Non-pigmented ciliary epithelial cell (primary cell): ENCODE measurements at places on chromosomes 12 and 14.

DNA sequence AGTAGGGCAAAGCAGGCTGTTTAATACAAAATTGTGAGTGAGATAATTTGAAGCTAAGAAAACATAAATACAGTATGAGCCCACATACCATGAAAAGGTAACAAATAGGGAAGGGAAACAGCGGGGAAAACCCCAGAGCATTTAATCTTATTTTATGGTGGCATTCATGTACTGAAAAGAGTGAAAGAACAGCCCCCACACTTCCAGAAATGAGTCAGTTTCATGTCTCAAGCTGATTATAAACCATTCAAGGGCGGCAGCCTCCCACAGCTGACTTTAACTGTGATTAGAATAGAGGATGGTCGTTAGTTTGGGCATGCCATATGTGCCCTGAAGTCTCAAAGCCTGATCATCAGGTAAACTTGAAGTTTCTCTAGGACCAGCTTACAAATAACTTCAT, 64.5 kb downstream of the FOXG1 start:
- DNase-seq: no peak

DNA sequence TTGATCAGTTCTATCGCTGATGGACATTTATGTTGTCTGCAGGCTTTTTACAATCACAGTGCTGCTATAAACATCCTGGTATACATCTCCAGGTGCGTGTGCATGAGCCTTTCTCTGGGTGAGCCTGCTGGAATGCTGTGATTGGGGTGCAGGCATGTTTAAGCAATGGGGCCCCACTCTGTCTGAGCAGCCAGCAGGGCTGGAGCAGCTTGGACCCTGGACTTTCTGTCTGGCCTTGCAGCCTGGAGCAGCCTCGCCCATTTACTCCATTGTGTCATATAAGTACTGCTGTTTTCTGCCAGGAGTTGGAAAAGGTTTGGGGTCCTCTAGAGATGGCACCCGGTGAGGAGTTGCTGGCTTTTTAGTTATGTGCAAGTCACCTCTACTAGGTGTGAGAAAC, 199.0 kb downstream of the KIF26A start:
- DNase-seq: no peak

GRCh38 chr12:6069437-6070093, 54.9 kb downstream of the VWF start:
- peak; percentile 86 for DNase-seq

DNA sequence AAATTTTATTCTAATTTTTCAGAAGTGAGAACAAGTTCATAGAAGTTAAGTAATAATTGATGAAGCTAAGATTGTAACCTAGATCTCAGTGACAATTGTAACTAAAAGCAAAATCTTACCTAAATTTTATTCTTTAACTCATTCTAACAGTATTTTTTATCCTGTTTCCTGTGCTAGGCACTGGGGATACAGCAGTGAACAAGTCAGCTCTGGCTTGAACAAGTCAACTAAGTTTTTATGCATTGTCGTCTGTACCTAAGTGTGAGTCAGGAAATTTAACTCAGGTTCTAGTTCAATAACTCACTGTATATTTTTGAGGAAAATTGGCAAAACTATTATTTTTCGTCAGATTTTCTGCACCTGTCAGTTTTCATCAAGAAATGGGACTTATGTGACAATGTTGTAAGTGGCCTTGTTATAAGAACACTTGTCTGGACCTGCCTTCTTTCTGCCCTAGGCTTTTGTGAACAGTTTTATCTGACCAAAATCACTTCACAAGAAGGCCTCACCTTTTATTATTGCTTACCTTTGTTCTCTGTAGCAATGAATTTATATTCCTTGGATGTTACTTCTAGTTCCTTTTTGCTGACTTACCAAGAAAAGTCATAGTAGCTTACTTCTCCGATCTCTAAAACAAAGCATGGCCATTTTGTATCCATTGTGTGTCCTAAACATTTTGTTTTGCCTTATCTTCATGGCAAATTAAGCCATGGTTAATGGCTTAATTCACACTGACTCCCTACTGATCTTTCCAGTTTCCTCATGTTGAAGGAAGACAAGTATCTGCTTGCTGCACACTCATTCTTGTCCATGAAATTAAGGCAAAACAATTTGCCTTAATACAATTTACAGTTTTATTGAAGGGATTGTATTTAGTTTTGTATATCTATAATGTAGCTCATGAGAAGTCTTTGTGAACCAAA, 2.7 kb downstream of the TMTC3 start:
- no peak for DNase-seq

DNA sequence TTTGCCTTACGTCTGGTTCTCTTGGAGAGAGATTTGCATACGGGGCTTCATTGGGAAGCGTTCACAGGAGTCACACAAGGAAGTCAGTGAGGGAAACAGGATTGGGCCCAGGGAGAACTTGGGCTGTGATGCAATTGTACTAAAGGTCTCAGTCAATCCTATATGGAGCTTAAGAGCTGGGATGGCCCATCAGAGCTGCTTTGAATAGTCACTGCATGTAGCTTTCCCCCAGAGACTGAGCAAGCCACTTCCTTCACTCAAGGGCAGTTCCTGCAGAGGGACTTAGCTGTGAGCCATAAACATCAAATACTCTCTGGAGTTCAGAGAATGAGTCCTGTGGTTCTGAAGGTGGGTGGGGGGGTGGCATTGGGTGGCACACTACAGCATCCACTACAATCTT, 605.4 kb downstream of the MED13L start:
- no peak for DNase-seq

- peak; percentile 72 for DNase-seq
These were observed at the start of gene LRP6 for GRCh38 chr12:12266873-12267741. Gene LRP6, minus strand, starts transcription at chr12:12267044. Its CDS starts 309 bp downstream, at chr12:12266735.

GRCh38 chr12:16562435-16562834, 43.5 kb downstream of the LMO3 start:
- DNase-seq: no peak

- no peak for DNase-seq
These were observed 26.8 kb downstream of the AMN start for GRCh38 chr14:102949062-102949800.

- no peak for DNase-seq
These were observed 67.2 kb downstream of the TESC start for GRCh38 chr12:117031843-117032592.

DNA sequence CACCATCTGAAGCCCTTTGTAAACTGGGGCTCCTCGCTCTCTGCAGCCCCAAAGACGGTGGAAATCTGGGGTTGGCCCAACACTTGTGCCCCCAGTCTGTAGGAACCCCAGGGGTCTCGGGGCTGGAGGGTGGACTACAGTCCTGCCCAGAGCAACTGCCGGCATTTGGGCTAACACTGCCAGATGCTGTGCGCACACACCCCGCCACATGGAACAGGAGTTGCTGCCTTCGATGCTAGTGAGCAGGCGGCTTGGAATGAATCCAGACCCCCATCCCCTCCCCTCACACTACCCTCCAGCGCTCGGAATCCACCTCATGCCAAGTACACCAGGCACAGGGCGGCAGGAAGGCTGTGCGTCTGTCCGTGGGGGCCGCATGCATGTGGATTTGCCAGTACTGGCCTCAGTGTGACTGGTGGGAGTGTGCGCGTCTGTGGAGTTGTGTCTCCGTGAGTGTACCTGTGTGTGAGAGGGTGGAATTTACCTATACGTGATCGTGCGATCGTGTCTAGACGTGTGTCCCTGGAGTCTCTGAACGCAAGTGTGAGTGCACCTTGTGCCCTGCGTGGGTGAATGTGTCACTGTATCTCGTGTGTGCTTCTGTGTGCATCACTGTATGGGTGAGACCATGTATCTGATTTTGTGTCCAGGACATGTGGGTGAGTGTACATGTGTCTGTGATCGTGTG, 5.1 kb downstream of the LHX5 start:
- no peak for DNase-seq

DNA sequence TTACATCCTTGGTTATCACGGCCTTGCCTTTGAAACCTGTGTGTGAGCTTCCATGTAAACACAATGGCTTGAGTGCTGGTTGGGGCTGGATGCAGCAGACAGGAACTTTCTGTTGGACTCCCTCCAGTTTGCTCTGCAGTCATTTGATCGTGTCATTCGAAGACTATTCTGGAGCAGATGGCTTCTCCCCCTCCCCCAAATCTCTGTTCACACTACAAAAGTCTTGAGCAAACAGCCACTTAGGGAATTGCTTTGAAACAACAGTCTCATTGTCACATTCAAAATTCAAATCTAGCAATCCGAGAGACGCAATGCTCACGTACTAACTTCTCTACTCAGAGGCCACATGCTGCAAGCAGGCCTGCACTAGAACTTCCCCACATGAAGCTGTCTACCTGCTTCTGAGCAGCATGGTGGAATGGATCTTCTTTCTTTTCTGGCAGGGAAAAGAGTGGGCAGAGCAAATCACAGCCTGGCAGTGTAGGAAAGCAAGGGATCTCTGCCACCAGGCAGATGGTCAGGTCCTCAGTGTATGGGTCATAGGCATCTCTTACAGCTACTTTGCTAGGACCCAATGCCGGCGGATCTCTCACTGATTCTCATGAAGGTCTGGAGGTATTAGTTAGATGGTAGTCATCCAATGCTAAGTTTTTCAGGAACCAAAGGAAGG, 214.2 kb downstream of the PPM1H start:
- no peak for DNase-seq

GRCh38 chr14:44530475-44530874, 23.4 kb upstream of the FSCB start:
- no peak for DNase-seq

GRCh38 chr12:6226002-6226678, 25.9 kb downstream of the CD9 start:
- DNase-seq: no peak

DNA sequence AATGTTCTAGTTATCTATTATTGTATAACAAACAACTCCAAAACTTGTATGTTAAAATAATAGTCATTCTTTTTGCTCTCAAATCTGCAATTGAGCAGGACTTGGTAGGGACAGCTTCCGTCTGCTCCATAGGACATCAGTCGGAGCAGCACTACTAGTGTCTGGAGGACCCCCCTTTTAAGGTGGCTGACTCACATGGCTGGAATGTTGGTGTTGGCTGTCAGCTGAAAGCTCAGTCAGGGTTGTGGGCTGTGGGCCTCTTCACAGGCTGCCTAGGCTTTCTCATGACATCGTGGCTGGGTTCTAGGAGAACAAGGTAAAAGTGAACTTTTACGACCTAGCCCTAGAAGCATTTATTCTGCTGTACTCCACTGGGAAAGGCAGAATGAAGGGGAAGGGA, 160.6 kb downstream of the ANO4 start:
- DNase-seq: peak; percentile 72

GRCh38 chr14:101200008-101200649, 296.6 kb upstream of the RTL1 start:
- DNase-seq: no peak

DNA sequence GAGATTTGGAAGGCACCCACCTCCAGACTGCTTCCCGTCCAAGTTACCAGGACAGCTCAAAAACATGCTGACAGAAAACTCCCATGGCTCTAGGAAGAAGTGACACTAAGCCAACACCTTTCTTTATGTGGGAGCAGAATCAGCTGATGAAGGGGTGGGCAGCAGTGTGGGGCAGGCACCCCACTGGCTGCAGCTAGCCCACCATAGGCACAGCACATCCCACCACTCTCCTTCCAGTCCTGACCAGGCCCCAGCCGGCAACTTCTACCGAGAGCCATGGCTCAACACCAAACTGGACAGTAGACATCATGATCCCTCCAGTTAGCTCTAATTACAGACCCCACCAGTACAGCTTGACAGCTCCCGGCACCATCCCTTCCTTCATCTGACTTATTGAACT, 45.0 kb downstream of the SH2B3 start:
- no peak for DNase-seq

GRCh38 chr14:100428727-100429126, 105.6 kb downstream of the SLC25A47 start:
- DNase-seq: no peak

- DNase-seq: no peak
These were observed 8.2 kb upstream of the PPP1CC start for GRCh38 chr12:110750784-110751461.

DNA sequence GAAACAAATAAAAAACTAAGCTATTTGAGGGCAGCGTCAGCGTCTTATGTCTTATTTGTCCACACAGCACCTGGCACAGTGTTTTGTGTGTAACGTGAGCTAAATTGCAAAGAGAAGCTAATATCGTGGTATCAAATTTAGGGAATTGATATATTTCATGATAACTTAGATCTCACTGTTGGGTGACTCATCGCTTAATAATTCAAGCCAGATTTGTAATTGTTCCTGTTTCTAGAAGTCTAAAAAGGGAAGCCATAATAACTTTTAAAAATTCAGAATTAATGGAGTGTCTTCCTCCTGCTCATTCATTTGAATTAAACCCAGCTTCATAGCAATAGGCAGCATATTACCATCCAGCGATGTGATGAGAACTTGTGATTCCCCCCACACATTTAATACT, 214.7 kb downstream of the PDZRN4 start:
- no peak for DNase-seq

- no peak for DNase-seq
These were observed 18.1 kb downstream of the CEP170B start for GRCh38 chr14:104882991-104883660.

DNA sequence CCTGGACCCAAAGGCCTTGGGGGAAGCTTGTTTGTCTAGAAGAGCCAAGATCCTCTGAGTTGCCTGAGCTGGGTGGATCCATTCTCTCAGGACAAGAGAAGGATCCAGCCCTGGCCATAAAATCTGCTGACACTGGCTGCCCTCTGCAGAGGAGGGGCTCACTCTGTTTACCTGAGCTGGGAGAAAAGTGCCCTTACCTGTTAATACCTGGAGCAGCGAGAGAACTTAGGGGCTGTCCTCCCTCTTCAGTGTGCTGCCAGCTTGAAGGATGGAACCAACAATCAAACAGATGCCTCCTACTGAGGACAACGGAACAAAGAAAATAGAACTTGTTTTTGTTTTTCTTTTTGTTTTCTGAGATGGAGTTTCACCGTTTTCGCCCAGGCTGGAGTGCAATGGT, 7.3 kb upstream of the KRT7 start:
- DNase-seq: no peak

DNA sequence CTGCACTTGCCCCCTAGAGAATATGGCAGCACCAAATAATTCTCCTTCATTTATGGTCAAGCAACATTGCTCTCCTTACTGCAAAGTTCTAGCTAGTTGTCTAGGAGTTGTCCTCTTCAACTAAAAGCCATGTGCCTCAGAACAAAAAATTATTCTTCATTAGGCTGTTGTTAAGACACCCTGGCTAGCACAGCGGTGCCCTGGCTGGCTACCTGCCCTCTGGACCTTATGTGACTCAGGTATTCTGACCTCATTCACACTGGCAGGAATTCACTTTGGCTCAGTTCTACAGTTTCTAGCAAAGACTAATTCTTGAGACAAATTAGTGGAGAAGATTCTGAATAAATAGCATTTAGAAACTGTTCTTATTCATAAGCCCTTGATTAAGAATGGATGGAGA, 224.4 kb upstream of the KRR1 start:
- no peak for DNase-seq

- no peak for DNase-seq
These were observed 6.8 kb downstream of the TTC8 start for GRCh38 chr14:88831284-88831683.

GRCh38 chr12:80415466-80415865, 28.6 kb upstream of the PTPRQ start:
- DNase-seq: no peak
